ENCODE measurements at places on chromosomes 13 and 19. TPM values are rescaled to one million over a fixed set of nuclear protein-coding genes. Genes with fewer than 3 reads are reported as not detected.

DNA sequence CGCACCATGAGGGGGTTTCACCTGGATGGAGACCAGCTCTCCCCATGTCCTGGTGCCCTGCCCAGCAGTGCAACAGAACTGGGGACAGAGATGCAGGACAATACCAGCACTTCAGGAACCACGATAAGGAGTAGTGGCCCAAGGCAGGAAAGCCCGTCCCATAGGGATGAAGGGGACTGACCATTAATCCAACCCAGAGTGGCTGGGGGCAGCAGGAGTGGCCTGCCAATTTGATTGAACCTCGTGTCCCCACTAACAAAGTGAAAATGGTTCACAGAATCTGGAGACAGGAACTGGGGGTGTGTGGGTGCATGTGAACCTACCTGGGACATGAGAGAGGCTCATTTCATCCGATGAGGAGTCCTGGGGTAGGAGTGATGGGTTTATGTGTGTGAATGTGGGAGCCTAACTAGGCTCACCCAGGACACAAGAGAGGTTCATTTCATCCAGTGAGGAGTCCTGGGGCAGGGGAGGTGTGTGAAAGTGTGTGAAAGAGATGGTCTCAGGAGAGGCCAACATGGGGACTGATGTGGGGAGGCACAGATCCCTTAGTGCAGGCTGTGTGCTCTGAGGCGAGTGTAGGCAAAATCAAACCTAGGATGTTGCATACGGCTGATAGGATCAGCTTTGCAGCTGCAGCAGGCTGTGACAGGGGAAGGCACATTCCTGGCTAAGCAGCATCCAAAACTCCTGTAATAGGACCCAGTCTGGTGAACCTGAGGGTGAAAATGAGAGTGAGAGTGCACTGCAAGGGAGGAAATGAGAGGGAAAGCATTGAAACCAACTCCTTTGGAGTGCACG is 98.2 kb downstream of the ZNF429 start:
- DNase-seq: no peak

GRCh38 chr19:40737102-40737644 is 13.1 kb downstream of the ACTMAP start:
- DNase-seq: no peak

DNA sequence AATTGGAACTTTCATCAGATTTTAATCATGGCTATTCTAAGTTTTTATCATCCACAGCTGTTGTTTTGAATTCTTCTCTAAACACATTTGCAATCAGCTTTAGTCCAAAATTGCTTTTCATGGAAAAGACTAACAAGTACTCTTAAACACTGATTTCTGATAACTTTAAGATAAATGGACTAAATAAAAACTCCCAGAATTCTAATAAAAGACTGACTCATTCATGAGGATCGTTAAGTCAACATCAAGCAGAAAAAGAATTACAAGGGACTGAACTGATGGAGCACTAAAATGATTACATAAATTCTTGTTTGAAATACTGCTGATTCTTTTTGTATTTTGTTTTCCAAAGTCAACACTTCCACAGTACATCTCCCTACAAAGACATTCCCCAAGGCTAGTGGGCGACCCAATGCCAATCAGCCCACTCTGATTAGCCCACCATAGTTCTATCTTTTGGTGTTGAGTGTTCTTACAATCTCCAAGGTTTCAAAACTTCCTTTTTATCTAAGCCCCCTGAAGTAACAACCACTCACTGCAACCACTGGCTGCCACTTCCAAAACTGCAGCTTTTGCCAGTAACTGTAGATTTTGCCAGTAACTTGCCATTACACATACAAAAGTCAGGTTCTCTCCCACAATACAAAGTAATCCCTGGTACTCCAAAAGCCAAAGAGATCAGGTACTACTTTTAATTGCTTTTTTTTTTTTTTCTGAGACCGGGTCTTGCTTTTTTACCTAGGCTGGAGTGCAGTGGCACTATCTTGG is 14.0 kb upstream of the NAA16 start:
- DNase-seq: no peak

DNA sequence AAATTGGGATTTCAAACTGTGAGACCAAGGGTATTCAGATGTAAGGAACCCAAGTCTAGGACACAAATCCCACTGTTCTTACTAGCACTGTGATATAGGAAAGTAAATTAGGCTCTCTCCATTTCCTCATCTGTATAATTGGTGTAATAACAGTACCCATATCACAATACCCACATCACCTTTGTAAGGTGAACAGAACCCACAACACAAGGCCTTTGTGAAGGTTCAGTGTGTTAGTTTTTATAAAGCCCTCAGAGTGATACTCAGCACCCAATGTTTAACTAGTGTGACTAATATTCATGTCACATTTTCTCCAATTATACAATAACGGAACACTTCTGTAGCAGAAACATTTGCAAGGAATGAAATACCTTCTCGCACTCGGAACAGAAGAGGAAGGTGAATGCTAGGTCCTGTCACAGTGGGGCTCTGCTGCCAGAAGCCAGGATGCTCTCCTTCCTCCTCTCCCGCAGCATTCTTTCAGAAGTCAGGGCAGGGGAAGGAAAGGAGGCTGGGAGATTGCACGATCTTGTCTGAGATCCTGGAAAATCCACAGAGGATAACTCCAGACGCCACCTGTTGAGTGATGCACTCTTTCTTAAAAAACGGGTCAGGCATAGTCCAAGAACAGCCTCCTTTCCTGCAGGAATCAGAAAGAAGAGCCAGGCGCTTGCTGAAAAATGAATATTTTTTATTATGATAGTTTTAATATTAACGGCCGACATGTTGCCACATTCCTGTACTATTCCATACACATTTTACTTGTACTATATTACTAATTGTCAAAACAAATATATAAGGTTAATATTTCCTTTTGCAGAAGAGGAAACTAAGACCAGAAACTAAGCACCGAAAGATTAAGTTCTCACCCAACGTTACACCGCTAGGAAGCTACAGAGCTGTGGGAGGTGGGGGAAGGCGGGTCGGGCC is 762 bp downstream of the ZNF45 start:
- no peak for DNase-seq

- DNase-seq: no peak
These were observed 83.4 kb downstream of the ATP8A2 start for GRCh38 chr13:25455146-25455545.

DNA sequence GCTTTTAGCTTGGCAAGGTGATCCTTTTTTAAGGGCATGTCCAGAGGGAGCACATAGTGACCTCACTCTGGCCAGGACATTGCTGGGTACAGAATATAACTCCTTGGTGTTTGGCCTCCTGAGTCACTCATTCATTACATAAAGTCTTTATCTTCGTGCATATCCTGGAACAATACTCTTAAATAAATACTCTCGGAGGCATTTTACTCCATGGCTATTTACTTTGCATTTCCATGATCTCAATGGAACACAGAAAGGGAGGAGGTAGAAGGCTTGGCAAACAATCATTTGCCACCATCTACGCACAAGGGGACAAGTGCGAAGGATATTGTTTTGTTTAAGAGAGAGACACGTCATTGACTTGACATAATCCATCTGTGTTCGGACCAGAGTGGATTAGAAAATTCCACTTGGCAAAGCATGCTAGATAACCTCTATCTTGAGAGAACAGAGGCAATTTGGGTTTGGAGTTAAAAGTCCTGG is 210.0 kb downstream of the IRS2 start:
- no peak for DNase-seq

- DNase-seq: no peak
These were observed 202.5 kb upstream of the SERP2 start for GRCh38 chr13:44171156-44171555.

GRCh38 chr19:37933937-37934358 is 26.9 kb downstream of the SIPA1L3 start:
- DNase-seq: peak; percentile 62

- DNase-seq: no peak
These were observed 61.3 kb downstream of the CBY2 start for GRCh38 chr13:45763419-45763818.

- DNase-seq: no peak
These were observed 8.9 kb upstream of the TPP2 start for GRCh38 chr13:102587916-102588315.

DNA sequence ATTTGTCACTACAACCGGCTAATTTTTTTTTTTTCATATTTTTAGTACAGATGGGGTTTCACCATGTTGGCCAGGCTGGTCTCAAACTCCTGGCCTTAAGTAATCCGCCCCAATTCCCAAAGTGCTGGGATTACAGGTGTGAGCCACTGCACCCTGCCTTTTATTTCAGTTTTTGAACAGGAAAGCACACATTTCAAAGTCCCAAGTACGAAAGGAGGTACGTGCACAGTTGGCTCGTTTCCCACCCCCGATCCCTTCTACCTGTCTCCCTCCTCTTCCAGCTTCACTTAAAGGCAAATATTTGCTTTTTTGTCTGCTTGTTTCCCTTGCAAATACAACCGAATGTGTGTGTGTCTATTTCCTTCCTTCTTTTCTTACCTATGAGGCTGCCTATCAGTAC is 30.5 kb downstream of the ZIC5 start:
- no peak for DNase-seq

- peak; percentile 79 for DNase-seq
These were observed 31.3 kb downstream of the TINCR start for GRCh38 chr19:5536337-5536894.

DNA sequence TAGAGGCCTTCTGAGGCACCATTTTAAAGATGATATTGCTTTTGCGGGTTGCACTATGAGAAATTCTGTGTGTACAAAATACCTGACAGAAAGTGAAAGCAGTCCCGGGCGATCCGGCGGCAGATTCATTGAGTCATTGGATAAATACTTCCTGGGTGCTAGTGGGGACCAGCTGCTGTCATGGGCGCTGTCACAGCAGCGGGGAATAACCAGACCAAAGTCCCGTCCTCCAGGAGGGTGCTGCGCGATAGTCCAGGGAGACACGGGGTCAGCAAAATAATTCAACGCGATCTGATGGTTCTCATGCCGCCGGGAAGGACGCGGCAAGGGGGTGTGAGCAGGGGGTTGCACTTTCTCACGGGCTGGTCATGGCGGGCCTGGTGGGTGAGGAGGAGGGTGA is 13.5 kb downstream of the ZFR2 start:
- no peak for DNase-seq

DNA sequence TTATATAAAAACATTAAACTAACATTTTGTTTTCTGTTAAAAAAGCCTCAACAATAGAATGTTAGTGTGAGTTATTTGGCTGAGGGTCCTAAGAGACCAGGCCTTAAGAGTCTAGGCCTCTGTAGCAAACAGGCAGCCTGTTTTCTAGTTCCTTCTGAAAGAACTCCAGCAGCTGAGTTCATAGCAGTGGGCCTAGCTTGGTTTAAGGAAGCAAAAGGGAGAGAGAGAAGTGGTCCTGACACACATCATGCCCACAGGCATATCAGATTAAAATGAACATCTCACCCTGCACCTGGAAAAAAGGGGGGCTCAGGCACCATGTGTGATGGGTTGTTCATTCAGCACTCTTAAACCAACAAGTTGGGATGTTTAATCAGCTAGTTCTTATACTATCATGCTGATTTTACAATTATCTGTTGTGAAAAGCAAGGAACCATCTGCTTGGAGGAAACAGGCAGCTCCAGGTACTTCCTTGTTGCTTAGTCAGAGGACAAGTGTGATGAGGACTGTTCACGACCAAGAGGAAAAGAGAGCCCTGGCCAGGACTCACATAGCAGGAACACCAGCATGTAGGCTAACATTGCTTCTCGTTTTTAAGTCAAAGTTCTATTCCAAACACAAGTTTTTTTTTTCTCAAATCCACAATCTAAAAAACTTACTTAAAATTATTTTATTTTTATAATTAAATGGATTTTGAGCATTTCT is 81.3 kb upstream of the FRY start:
- DNase-seq: no peak

DNA sequence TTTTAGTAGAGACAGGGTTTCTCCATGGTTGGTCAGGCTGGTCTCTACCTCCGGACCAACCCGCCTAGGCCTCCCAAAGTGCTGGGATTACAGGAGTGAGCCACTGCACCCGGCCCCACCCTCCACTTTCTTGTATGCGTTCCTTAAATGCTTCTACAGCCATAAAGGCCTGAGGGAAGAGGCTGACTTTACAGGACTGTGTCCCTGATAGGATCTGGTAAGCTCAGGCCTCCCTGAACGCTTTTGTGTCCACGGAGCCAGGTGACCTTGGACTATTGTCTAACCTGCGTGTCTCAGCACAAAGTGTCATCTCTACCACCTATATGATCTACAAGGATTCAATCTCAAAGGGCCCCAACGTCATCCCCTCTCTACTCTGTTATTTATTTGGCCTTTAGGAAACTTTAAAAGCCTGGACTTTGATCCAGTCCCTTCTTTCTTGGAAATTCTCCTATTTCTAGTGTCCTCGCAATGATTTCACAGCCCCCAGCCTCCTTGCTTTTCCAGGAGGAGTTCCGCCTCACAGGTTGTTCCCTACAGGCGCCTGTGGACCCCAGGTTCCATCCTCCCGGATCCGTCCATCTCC is 701 bp downstream of the ZNF552 start:
- DNase-seq: no peak

- DNase-seq: no peak
These were observed 388.0 kb downstream of the LMO7 start for GRCh38 chr13:76024151-76024550.

DNA sequence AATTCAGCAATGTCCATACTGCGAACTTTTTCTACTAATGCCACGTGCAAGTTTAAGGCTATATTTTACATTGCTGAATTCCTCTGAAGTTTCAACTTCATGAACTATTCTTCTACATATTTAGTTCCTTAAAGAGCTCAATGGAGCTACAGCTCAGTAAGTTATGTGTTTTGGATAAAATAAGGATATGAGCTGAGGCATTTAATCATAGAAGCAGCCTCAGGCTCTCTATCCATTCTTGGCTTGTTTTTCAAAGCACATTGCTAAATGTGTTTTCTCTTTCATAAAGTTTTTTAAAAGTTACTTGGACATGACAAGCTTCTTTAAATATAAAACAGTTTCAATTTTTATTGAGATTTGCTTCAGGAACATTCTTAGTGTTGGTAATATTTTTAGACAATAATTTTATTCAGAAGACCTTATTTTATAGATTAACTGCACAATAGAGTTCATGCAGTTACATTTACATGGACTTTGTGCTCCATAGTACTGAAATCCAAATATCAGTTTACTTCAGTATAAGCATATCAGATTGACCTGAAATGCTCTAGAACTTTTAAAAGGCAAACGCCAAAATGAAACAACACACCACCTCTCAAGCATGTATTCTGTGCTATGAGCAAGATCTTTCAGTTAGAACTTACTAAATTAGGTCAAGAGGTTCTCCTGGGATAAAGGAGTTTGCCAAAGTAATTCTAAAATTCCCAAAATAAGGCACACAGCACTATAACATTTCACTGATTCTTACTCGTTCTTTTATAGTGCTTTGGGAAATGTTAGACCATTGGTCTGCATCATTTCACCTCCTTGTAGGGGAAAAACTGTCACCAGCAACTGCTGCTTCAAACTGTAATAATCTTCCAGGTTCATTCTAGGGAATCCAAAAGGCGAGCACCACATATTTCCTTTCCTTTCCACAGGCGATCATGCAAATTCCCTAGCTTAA is 275.5 kb downstream of the ENOX1 start:
- no peak for DNase-seq

GRCh38 chr19:5205937-5206750 is 134.5 kb downstream of the PTPRS start:
- no peak for DNase-seq

SAFB2 gene
- 40.5 TPM for total RNA-seq

SULT2A1 gene
- total RNA-seq: not detected

WDR62 gene
- total RNA-seq: 17.7 TPM

ATP1A3 gene
- 375 TPM for total RNA-seq

ISOC2 gene
- total RNA-seq: 52.6 TPM

MARK4 gene
- 26.5 TPM for total RNA-seq

RYR1 gene
- total RNA-seq: 0.74 TPM

ZNF575 gene
- total RNA-seq: 1.1 TPM

OLFM2 gene
- 1.7 TPM for total RNA-seq

OR7A5 gene
- total RNA-seq: not detected

SH2D3A gene
- total RNA-seq: 0.14 TPM

TUBA3C gene
- total RNA-seq: not detected

CYP2B6 gene
- total RNA-seq: not detected

ARL11 gene
- 0.52 TPM for total RNA-seq
